ENCODE measurements at places on chromosomes 2 and 18.

DNA sequence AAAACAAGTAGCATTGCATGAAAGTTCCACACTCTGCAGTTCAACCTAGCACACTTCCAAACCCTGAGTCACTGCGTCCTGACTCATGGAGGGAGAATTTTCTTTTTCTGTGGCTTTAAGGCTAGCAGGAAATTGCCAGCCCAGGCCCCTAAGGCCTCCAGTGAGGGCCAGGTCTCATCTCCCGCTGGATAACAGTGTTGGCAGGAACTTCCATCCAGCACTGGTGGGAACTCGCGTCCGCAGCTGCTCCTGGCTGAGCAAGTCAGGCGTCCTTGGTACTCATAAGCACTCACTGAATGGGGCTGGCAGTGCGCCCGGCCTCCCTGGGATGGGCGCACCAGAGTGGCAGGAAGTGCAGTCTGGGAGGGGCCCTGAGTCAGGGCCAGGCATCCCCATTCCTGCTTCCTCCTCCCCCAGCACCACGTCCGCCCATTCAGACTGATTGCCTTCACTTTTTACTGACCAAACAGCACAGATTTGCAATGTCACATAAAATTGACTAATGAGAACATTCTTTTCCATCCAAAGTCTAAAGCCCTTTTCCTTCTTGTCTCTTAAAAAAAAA, 14.3 kb downstream of the MALL start:
- DNase-seq: no peak

DNA sequence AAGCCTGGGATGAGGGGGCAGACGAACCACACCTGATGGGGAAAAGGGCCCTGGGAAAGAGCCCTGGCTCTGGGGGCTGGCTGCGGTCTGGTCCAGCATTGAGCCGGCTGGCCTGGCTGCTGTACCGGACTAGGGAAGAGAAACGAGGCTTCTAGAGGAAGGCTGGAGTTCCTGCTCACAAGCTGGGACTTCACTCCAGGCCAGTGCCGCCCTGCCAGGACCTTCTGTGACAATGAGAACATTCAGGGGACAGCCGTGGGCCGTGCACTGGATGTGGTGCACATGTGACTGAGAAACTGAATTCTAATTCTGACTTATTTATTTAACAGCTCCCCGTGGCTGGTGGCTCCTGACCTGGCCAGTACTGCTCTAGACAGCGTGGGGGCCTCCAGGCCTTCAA, 269.3 kb downstream of the HDAC4 start:
- DNase-seq: no peak

- DNase-seq: no peak
Observed at GRCh38 chr2:215032153-215032552, 106.3 kb downstream of the ABCA12 start.

DNA sequence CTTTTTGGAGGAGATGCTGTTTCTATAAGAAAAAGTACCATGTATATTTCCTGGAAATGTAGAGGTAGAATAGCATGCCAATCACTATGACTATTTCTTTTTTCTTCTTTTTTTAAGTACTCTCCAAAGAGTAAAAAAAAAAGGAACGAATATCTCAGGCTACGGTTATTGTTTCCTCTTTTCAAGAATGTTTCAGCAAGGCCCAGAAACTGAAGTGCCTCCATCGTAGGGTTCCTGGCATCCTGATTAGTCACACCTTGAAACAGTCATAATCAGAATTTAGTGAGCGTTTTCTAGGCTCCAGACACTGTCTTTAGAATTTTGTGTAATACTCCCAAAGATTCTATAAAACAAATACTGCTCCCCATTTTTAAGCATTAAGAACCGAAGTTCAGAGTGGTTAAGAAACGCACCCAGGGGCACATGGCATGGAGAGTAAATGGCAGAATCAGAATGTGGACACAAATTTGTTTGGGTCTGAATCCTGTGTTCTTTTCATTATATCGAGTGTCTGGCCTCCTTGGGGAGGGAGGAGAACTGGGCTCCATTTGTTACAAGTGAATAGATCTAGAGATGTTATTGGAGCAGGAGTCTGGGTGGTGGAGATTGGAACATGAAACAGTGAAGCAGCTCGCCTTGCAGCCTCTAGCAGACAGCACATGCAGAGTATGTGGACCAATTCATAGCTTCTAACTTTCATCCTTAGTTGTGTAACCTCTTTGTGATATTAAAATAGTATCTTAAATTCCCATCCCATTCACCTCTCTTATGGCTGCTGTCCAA, 26.7 kb downstream of the ZEB2 start:
- no peak for DNase-seq

Measured in stimulated activated CD4-positive, alpha-beta T cell treated with anti-CD3 and anti-CD28 coated beads, Interleukin-12 subunit alpha, Interleukin-12 subunit beta, amount 100 ng/mL, for 48 hours (primary cell).